Globus pallidus (tissue), 1 donor: ENCODE measurements at places on chromosomes 7 and 10.

DNA sequence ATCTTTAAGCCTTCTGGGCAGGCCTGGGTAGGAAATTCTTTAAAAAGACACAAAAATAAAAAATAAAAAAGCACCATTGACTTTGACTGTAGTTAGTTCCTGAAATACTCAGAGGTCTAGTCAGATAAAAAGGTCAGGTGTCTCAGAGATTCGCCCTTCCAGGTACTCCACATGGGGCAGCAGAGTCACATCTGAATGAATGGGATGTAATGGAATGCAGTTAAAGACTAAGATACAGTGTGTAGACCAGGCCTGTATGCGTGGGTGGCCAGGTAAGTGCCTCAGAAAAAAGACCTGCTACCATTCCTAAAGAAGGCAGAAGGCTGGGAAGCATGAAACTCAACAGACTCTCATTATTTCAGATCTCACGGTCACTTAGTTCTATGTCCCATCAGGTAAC lies 68.6 kb upstream of the SEM1 start:
- DNase-seq: no peak

DNA sequence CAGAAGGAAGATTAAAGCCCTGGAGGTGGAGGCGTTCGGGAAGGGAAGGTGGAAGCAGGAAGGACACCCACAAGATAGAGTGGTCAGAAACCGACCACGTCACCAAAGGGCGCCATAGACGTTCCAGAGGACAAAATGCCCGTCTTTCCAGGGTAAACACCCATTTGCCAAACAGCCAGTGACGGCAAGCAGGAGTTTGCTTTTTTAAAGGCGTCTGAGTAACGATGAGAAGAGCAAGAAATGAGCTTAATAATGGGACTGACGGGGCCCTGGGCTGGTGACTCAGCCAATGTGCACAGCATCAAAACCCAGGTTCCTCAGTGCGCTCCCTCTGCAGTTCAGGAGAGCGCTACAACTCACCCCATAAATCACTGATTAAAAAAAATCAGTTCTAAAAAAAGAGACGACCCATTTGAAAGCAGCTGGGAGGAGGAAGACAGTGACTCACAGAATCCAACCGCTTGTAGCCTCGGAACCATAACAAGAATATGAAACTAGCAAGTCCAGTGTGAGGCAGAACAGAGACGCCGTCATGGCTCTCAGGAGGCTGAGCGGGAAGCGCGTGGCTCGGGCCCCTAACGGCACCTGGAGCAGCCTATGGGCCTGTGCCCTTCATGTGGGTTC lies 5.9 kb downstream of the DIP2C start:
- no peak for DNase-seq

DNA sequence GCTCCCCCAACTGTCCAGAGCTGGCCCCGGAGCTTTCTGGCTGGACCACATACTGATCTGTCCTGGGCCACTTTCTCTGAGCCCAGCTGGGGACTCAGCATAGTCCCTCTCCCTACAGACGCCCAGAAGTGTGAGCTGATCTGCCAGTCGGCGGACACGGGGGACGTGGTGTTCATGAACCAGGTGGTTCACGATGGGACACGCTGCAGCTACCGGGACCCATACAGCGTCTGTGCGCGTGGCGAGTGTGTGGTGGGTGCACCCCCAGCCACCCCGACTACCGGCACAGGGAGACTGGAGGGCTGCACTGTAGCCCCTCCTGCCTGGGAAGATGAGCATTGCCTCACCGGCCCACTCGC lies 41.8 kb downstream of the TBATA start:
- no peak for DNase-seq

GRCh38 chr7:139696552-139696951 lies 81.2 kb downstream of the HIPK2 start:
- DNase-seq: no peak

DNA sequence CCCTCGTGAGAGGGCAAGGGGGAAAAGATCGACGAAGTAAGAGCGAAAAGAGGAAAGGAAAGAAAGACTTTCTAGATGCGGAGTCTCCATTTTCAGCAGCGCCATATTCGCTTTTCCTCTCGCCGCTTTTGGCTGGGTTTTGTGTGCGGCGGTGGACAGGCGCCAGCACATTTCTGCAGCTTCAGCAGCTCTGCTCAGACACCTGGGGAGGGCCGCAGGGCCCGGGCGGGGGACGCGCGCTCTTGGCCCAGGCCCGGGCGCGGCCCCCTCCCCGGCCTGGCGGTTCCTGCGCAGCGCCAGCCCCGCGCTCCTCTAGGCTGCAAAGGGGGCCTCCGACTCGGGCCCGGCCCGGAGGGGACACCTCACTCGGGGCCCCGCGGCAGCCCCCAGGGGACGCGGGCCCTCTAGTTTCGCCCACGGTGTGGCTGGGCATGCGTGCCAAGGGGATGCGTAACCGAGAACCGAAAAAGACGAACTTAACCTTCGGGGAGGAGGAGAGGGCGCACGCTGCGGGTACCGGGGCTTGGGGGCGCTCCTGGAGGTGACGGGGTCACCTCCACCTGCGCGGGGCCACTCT lies 34.5 kb upstream of the EBLN1 start:
- DNase-seq: peak; percentile 75

GRCh38 chr7:120799813-120800475 lies 58.0 kb downstream of the TSPAN12 start:
- DNase-seq: no peak

- no peak for DNase-seq
These were observed 55.9 kb downstream of the VOPP1 start for GRCh38 chr7:55516409-55516808.

- DNase-seq: no peak
These were observed 33.0 kb downstream of the ANKRD16 start for GRCh38 chr10:5856701-5857004.

DNA sequence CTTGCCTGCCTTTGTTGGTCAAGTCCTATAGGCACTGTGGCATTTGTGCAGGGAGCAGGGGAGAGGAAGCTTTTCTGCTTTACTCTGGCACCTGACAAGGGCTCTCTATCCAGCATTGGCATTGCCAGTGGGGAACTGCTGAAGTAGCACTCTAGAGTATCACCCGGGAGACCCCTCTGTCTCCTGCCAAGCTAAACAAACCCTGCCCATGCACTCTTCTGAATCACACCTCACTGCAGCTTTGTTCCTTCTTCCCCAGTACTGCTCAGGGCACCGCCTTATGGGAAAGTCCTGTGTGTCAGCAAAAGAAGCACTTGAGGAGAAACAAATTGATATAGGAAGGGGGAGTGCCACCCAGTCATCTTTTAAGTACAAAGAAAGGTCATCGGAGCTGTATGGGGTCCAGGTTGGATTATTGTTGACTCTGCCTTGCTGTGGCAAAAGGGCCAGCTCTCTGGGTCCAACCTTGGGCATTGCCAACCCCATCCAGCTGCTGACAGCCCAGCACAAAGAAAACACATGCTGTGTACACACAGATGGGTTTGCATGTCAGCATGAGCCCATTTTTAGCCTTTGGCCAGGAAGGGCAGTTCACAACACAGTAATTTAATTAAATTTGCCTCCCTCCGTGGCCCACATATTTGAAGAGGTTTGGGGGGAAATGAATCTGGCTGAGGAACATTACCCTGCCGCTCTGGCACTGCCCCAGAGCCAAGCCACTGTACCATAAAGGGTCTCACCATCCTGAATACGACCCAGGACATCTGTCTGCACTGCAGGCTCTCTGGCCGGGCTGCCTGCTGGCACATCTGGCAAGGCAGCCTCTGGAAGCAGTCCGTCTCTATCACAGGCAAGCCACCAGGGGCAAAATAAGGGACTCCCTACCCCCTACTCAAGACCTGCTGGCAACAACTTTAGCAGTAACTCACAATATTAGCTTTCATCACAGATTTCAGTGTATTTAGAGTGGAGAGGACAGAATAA lies 13.1 kb downstream of the LRRC4 start:
- no peak for DNase-seq

GRCh38 chr7:30924624-30925023 lies 13.0 kb downstream of the AQP1 start:
- DNase-seq: no peak

GRCh38 chr7:47307311-47307710 lies 274.6 kb downstream of the TNS3 start:
- no peak for DNase-seq

DNA sequence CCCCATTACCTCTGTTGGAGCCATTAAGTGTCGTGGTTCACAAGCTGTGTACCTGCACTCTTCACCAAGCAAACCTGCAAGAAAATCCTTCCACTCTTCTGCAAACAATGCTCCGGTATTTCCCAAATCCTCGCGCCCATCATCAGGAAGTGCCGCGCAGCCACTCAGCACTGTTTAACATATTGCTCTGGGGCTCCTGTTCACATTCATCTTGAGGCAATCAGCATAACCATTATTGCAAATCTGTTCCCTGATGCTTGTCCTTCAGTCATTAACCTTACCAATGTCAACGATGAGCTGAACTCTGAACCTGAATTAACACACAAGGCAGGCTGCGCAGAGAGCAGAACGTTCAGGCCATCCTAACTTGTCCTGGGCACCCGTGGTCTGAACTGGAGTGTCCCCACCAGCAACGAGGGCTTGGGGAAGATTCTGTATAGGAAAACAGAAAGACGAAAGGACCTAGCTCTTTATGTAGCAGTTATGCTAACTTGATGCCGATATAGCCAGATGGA lies 751.4 kb upstream of the AUTS2 start:
- DNase-seq: no peak

- DNase-seq: no peak
These were observed 74.0 kb upstream of the CARD11 start for GRCh38 chr7:3117488-3118231.

- DNase-seq: no peak
These were observed 1005.5 kb downstream of the KCNMA1 start for GRCh38 chr10:76631884-76632766.

GRCh38 chr10:84562592-84562991 lies 234.2 kb downstream of the CCSER2 start:
- DNase-seq: no peak

- no peak for DNase-seq
These were observed 230.8 kb downstream of the FOXP2 start for GRCh38 chr7:114645451-114645850.

GRCh38 chr10:62326176-62326575 lies 48.0 kb upstream of the ZNF365 start:
- no peak for DNase-seq

- no peak for DNase-seq
These were observed 91.3 kb downstream of the PCGF5 start for GRCh38 chr10:91311601-91312381.

DNA sequence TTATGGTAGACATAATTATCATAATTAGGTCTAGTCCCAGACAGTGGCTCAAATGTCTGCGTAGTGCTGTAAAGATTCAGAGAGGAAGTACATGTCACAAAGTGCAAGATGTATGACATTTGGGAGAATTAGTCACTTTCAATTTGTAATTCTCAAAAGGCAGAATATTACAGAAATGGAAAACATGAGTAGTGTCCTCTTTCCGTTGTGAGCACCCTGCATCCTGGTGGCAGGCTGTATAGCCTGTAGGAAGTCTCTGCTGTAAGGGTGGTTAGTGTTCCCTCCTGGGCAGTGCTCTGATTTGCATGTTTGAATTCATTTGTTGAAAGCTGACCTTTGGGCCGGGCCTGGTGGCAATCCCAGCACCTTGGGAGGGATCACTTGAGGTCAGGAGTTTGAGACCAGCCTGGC lies 17.0 kb downstream of the CDK14 start:
- no peak for DNase-seq

- DNase-seq: no peak
These were observed 204.7 kb upstream of the HDAC9 start for GRCh38 chr7:18290865-18291264.

GRCh38 chr7:112089551-112089950 lies 116.6 kb downstream of the DOCK4 start:
- no peak for DNase-seq

- no peak for DNase-seq
These were observed 122.3 kb downstream of the ADCY1 start for GRCh38 chr7:45696476-45696875.

DNA sequence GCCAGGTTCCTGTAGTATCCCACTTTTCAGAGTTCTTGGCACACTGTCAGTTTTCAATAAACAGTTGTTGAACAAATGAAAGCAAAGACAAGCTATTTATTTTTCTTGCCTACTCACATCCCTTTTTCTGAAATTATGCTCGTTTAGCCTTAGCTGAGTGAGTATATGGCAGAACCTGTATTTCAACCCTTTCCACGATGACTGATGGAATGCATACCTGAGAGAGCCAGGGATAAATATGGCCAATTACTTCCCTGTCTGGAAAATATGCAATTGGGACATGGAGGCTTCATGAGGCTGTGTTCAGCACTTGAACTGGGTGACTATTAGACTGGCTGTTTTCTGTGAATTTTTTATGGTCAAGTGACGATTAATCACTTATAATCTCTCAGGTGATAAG lies 144.5 kb upstream of the POT1 start:
- no peak for DNase-seq

- DNase-seq: no peak
These were observed 167.3 kb downstream of the CREB5 start for GRCh38 chr7:28579571-28579970.

DNA sequence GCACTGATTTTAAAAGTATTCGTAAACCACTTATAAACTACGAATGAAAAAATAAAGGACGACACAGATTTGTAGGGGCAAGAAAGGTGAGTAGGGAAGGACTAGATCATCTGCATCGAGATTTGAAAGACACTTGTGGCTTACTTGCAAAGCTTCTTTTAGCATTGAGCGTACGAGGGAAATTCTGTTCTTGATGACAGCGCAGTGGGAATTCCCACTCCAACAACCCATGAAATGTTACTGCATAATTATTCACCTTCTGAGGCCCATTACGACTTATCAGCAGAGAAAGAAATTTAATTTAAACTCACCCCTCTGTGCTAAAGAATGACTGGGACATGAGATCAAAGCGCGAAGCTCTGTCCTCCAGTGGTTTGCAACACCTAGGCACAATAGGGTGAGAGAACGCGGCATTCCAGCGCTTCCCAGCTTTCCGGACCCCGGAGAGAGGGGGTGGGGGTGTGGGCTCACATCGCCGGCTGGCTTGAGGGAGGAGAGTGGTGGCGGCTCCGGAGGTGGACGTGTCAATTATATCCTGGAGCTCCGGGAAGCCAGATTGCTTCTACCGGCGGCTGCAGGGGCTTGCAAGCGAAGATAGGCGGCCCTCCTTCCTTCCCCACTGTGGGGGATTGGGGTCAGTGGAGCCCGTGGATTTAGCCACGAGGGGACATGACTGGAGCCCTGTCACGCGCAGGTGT lies 10.3 kb downstream of the SP8 start:
- no peak for DNase-seq

- DNase-seq: no peak
These were observed 111.9 kb downstream of the ZMIZ1 start for GRCh38 chr10:79180414-79181221.

DNA sequence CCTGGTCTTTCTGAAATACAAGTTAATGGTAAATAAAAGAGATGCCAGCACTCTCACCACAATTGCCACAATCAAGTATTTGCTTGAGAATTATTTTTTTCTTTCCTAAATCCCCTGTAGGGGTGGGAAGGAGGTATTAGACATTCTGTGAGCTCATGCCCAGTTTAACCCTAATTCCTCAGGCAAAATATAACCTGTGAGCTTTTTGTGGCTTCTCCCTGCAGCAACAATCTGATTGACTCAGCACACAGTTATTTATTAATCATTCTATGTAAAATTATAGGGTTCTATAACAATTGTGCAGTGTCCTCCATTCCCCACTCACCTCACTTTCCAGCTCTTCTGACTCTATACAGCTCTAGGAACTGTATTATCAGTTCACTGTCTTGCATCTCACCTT lies 66.3 kb downstream of the GLI3 start:
- no peak for DNase-seq

GRCh38 chr7:129896568-129897382 lies 56.0 kb downstream of the UBE2H start:
- no peak for DNase-seq
